ENCODE measurements at places on chromosomes 3 and 15.
A peak's percentile ranks its signal among the peaks of the same experiment; 100 is the strongest.

GRCh38 chr15:69313432-69314000 is 14.8 kb downstream of the PAQR5 start:
- no peak for DNase-seq

DNA sequence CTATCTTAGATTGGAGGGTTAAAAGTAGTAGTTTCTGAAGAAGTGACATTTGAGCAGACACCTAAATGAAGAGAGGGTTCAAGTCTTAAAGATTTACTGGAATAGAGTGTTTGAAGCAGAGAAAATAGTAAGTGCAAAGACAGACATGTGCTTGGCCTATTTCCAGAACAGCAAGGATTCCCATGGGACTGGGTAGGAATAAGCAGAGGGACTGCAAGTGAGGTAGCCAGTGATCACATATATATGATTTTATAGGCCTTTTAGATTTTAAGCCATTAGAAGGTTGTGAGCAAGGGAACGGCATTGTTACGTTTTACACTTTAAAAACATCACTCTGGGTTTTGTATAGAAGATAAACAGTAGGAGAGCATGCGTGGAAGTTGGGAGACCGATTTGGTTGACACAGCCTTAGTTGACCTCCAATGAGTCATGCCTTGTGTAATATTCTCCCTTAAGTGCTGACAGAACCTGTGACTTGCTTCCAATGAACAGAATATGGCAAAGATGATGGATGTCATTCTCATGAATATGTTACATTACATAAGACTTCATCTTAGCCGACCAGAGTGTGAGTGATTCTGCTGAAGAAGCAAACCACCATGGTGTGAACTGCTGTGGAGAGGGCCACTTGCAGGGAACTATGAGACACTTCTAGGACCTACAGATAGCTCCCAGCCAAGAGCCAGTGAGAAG is 37.1 kb upstream of the SLC4A7 start:
- DNase-seq = no peak

DNA sequence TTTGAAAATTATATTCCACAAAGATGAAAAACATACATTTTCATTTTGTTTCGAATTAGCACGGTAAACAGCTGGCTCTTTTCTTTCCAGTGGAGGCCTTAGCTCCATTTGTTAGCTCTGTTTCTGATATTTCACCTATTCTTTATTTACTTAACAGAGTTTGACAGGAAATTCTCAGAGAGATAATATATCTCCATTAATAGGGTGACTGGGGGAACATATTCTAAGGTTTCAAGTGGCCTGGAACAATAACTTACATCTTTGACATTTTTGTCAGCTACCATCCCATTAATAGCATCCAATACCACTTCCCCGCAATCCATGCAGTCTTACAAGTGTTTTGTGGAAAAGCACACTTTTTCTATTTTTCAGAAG is 577.6 kb upstream of the MDFIC2 start:
- DNase-seq = no peak

GRCh38 chr3:133573629-133574194 is at the start of gene CDV3:
Gene CDV3 (plus strand): TSS chr3:133573686. CDS start chr3:133574045, 359 bp downstream.
- no peak for DNase-seq

- peak; percentile 57 for DNase-seq
Measured at GRCh38 chr15:52735231-52736089, 54.7 kb downstream of the ONECUT1 start.

- no peak for DNase-seq
Measured at GRCh38 chr3:131895766-131896165, 139.0 kb downstream of the CPNE4 start.

- peak; percentile 76 for DNase-seq
Measured at GRCh38 chr3:8555113-8555661, 53.6 kb downstream of the LMCD1 start.

DNA sequence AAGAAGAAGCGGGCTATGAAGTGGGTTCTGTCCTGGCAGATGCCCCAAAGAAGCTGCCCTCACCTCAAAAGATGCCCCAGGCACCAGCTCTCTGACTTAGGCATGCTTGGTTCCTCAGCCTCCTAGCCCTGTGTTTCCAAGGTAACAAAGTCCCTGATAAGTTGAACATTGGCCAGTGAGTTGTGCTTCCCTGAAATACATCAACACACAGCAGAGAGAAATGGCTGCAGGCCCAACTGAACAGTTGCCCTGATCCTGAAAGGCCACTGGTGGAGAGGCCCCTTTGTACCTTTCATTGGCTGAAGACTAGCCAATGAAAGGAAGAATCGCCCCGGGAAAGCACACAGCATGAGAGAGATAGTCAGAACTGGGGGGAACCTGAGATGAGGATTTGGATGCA is 169.9 kb upstream of the CTNNB1 start:
- no peak for DNase-seq

DNA sequence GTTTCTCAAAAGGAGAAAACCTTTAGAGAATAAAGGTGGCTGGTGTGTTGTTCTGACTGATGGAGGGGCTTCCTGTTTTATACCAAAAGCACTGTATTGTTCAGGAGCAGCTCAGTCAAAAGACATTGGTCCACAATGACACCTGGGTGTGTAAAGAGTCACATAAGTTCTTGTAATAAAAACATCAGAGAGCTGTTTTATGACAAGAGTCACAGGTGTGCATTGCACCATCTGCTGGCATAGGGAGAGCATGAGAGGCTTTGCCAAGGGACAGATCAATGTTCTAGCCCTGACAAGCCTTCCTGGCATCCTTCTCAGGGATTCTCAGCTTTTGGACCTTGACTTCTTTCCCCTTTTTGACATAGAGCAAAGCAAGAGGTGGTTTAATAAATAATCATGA is 20.4 kb downstream of the ARPP21 start:
- DNase-seq = no peak

GRCh38 chr3:69240651-69241568 is 118.5 kb upstream of the LMOD3 start:
- peak; percentile 50 for DNase-seq

GRCh38 chr3:150410311-150411105 is 2.4 kb downstream of the TSC22D2 start:
- peak; percentile 51 for DNase-seq

GRCh38 chr15:35150361-35150760 is 65.3 kb upstream of the NANOGP8 start:
- peak; percentile 75 for DNase-seq

DNA sequence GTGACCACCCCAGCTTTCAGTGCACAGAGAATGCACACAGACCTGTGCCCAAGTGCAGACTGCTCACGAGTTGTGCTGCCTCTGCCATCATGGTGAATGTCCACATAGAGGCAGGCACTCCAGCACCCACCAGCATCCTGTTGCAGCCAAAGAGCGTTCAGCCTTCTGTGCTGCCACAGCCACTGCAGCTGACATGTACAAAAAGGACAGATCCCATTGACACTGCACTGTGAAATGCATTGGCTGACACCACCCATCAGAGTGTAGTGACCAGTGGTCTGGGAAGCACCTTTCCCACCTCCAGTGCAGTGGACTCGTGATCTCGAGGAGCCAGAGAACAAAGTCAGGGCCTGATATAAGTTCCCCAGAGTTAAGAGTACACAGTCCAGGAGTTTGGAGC is 260.3 kb downstream of the RAP2B start:
- no peak for DNase-seq

GRCh38 chr15:89972085-89972484 is 29.0 kb upstream of the ZNF710 start:
- DNase-seq = no peak

DNA sequence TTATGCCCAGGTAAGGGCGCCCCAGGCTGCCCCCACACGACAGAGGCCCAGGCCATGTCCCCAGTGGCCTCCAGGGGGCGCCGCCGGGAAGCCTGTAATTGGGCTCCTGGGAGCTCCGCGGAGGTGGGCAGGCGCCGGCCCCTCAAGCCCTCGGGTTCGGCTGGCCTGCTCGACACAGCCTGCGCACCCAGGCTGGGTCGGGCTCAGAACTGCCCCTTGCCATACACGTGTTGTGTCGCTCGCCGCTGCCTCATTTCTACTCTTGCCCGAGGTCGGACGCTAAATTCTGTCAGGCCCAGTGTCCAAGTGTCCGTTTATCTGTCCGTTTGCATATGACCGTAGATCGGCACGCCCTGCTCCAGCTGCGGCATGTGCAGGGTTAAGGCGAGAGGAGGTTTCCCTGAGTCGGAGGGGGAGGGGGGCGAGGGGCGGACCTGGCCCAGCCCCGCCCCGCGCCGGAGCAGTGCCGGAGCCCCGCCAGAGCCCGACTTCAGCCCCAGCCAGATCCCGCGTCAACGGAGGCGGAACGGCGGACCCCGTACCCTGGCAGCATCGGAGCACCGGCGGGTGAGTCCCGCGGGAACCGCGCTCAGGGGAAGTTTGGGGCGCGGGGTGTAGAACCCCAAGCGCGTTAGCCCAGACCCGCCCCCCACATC is at the start of gene KLHDC8B:
Gene KLHDC8B, plus strand, starts transcription at position 480 of the 656 bp plus-strand sequence. CDS start 1,172 bp downstream, outside the sequence.
- DNase-seq = peak; percentile 95

- DNase-seq = peak; percentile 4
Measured at GRCh38 chr15:61879219-61879618, 181.0 kb downstream of the VPS13C start.

- peak; percentile 28 for DNase-seq
Measured at GRCh38 chr15:42065033-42065432, 29.3 kb downstream of the PLA2G4D start.

- DNase-seq = peak; percentile 11
Measured at GRCh38 chr3:76501315-76501714, 538.6 kb upstream of the ROBO2 start.

- no peak for DNase-seq
Measured at GRCh38 chr3:78856164-78856563, 911.6 kb downstream of the ROBO1 start.

GRCh38 chr3:71653414-71653807 is 69.9 kb upstream of the FOXP1 start:
- DNase-seq = no peak

- DNase-seq = no peak
Measured at GRCh38 chr15:89777782-89778380, 1.7 kb downstream of the MESP2 start.

- no peak for DNase-seq
Measured at GRCh38 chr3:53858096-53858741, 11.9 kb downstream of the IL17RB start.
